ENCODE measurements at places on chromosomes 3 and 15.

GRCh38 chr3:4674216-4674615, 181.1 kb downstream of the ITPR1 start:
- DNase-seq, result no peak

DNA sequence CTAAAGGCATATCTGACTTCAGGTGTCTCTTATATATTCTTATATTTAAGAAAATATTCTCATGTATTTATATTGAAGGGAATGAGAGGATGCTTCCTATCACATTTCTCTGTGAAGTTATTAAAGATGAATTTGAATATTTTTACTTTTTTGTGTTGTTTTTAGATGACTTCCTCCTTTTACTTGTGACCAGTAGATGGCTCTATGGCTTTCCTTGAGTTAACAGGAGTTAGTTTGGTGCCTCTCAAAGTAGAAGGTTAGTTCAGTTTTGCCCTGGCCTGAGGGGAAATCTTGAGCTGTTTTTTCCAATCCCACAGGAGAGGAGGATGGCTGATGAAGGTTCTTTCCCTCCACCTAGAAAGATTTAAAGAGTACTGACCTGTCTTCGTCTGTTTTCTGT, 80.7 kb downstream of the SQOR start:
- no peak for DNase-seq

GRCh38 chr15:52422001-52422400, 106.7 kb downstream of the MYO5A start:
- DNase-seq, result no peak

DNA sequence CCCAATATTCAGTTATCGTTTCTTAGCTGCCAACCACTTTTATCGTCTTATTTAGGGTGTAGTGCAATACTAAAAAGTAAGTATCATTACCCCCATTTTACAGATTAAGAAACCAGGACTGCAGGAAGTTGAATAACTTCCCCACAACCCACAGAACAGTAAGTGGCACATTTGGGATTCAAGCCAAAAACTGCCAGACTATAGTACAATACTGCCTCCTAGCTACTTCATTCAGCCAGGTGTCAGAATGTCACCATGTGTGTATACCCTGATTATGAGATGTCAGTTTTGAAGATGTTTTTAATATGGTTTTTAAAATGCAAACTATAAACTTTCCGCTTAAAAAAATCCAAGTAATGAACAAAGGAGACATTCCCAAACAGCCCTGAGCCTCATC, 74.2 kb upstream of the PROK2 start:
- no peak for DNase-seq

DNA sequence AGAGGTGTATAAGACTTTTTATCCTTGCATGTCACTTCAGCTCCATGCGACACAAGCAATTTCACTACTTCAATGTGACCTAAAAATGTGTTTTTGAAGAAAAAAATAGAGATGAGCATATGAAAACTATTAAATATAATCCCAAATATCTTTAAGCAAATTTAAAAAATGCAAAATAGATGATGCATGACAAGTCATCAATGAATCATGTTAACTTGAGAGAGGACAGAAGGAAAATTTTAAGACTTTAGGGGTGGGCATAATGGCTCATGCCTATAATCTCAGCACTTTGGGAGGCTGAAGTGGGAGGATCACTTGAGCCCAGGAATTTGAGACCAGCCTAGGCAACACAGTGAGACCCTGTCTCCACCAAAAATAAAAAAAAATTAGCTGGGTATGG, 73.3 kb downstream of the ANKRD28 start:
- no peak for DNase-seq

- no peak for DNase-seq
Observed at GRCh38 chr15:95718441-95718840, 612.1 kb upstream of the NR2F2 start.

DNA sequence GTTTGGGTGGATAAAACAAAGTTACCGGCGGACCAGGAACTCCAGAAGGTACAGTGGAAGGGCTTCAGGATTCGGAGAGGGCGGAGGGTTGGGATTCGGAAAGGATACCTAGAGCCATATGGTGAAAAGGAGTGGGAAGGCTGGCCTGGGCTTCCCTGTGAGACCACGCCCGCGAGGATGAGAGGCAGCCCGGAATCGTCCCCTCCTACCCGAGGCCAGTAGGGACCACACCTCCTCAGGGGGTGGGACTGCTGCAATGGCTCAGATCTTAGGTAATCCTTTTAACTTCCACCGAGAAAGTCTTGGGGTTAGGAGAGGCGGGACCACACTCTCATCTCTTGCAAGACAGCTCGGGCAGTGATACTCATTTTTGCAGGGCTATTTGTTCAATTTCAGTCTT, 511.3 kb downstream of the OCA2 start:
- no peak for DNase-seq

GRCh38 chr3:17552351-17552750, 190.1 kb downstream of the TBC1D5 start:
- no peak for DNase-seq

- DNase-seq, result no peak
Observed at GRCh38 chr3:171974986-171975837, 64.2 kb upstream of the FNDC3B start.

Data from NCI-H1930 (cell line).